ENCODE measurements at places on chromosomes 11 and 22.
A peak's percentile ranks its signal among the peaks of the same experiment; 100 is the strongest.

GRCh38 chr22:49786976-49787706 lies 40.5 kb downstream of the BRD1 start:
- DNase-seq: no peak

- no peak for DNase-seq
Measured at GRCh38 chr11:123361110-123361509, 69.0 kb upstream of the GRAMD1B start.

DNA sequence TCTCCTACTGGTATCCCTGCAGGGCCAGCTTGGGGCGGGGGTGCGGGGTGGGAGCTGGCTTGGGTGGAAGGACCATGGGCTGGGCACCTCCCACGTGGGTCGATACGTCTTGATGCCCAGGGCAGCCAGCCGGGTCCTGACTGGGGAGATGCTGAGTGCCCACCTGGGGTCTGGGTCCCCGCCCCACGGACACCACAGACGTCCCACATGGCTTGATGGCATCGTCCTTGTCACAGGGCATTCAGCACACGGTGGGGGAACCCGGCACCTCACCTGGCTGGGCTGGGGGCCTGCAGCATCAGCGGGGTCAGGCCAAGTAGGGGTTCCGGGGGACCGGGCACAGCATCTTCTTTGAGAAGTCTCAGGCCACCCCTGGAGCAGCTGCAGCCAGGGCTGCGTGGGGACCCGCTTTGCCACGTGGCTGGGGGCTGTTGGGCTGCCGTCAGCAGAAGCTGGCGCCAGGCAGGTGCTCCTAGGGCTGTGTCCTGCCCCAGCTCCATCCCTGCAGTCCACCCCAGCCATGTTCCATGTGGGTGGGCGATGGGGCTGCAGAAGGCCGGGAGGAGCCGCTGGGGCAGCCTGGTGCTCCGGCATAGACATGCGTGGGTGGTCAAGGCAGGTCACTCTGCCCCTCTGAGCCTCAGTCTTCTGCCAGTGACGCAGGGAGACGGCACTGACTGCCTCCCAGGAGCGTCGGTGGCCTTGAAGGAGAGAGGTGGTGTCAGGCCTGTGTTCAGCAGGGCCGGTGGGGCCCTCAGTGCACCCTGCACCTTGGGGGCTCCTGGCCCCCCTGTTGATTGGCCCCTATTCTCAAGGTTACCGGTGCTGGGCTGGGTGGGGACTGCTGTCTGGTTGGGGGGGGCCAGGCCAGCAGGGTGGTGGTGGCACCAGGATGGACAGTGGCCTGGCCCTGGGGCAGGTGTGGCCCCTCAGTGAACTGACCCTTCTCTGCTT lies 8.4 kb downstream of the SELENOO start:
- DNase-seq: no peak

GRCh38 chr11:9060700-9061111 lies 30.7 kb downstream of the SCUBE2 start:
- peak; percentile 68 for DNase-seq

GRCh38 chr22:26857169-26857568 lies 199.8 kb downstream of the MIAT start:
- no peak for DNase-seq

- no peak for DNase-seq
Measured at GRCh38 chr11:64969209-64969608, 2.7 kb downstream of the MAJIN start.

DNA sequence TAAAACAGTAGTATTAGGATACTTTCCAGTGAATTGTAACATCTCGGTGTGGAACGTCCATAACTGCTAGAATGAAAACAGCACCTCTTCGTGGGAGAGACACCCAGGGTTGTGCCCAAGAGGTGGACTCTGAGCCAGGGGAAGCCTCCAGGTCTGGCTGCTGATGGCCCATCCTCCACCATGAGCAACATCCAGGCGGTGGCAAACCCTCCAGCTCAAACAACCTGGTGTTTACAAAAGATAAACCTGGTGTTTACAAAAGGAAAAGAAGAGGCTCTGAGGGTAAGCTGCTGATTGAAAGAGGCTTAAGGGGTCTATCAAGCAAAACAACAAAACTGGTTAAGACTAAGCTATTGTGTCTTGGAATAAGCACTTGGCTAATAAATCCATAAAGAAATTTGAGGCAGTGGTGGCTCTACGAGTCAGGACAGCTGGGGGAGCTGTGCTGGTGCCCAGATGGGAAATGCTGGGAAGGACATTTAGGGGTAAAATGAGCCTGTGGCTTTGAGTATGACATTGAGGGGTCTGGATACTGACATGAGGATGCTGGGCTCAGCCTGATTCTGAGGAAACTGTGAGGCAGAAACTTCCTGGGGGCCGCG lies 909.0 kb downstream of the BRD1 start:
- DNase-seq: no peak

- DNase-seq: no peak
Measured at GRCh38 chr11:8440649-8441048, 153.4 kb downstream of the STK33 start.

DNA sequence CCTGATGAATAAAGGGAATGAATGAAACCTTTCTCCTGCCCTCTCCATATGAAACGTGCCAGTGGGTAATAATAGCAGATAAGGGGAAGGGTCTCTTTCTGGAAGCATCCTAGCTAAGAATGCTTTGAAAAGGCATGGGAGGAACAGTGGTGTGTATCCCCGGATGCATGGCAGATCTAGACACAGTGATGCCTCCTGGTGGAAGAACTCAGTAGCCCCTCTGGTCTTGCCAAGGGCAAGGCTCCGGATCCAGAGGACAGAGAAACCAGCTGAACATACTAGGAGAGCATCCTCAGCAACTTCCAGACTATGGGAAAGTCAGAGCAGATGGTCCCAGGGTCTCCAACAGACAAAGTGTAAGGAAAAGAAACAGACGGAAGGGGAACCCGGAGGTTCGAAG lies 6.4 kb downstream of the BAIAP2L2 start:
- no peak for DNase-seq

DNA sequence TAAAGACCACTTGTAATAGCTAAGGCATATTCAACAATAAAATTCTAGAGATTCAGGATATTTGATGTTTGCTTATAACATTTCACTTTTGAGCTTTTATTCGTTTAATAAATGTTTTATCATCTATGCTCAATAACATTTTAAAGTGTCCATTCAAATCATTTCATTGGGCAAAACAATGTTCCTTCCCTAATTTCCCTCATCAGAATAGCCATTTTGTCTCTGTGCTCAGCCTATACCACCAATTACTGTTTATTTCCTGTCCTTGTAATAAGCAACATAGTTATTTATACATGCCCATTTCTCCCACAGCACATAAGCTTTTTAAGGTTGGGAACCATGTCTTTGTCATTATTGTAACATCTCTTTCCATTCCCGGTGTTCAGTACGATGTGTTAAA lies 1.3 kb upstream of the SC5D start:
- no peak for DNase-seq

Measured in GM18507 (cell line).